ENCODE measurements at places on chromosomes 4 and X.
A peak's percentile ranks its signal among the peaks of the same experiment; 100 is the strongest.

GRCh38 chr4:139083607-139083955 lies 68.0 kb downstream of the NOCT start:
- peak; percentile 66 for DNase-seq

DNA sequence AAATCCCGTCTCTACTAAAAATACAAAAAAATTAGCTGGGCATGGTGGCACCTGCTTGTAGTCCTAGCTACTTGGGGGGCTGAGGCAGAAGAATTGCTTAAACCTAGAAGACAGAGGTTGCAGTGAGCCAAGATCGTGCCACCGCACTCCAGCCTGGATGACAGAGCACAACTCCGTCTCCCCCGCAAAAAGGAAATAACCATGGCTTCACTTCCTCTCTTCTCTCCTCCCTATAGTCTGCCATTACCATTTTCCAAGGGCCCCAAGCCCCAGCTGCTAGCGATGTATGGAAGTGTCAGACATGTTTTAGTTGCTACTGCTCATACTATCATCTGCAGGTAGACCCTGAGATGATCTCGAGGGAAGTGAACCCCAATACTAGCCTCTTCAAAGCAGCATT lies 177.3 kb upstream of the FAM9B start:
- DNase-seq: no peak

DNA sequence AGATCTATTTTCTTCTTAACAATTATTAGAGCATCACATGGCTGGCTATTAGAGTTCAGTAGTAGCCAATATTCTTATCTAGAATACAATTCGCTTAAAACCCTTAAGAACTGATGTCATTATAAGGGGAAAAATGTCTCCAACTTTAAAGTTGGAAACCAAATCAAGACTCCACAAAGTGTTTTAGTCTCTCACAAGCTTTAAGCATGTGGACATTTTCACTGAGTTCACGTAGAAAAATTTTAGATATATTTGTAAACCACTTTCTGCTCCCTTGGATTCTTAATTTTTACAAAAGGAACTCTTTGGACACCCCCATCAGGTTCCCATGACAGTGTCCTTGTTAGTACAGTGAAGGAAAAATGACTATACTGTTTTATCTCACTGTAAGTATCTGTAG lies 123.9 kb upstream of the NAP1L5 start:
- DNase-seq: no peak

- no peak for DNase-seq
Measured at GRCh38 chrX:105845631-105846030, 23.3 kb downstream of the NRK start.

- no peak for DNase-seq
Measured at GRCh38 chr4:57766341-57766740, 656.2 kb upstream of the IGFBP7 start.

DNA sequence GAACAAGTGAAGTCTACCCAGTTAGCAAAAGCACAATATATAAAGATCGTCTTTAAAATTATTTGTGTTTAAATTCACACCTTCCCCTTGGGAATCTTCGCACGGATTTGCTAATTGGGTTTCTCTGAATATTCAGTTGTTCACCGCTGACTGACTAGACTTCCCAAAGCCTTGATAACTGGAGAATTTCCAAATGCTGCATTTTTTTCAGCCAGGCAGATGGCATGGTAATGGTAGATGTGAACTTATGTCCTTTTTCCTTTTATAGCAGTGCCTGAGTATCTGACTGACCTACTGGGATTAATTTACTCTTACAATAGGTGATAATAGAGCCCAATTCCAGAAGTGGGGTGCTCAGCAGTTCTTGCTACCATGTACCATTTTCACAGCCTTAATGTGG lies 548.1 kb downstream of the PACRGL start:
- no peak for DNase-seq

DNA sequence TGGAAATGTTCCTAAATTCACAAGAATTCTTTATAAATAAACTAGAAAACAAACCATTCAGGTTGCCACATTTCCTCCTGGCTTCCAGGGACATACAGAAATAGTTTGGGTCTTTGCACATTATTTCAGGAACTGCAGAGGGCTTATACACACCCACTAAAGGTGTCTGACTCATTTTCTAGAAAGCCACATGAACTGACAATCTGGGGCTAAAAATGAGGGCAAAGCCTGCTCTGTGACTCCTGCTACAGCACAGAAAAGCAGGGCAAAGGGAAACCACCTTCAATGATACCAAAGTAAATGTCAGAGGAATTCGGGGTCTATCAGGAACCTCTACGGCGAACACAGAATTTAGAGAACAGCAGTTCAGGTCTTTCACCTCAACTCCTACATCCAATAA lies 112.2 kb upstream of the MAP3K15 start:
- DNase-seq: no peak

GRCh38 chrX:49995107-49995731 lies 72.8 kb downstream of the CLCN5 start:
- no peak for DNase-seq

GRCh38 chr4:113604955-113605354 lies 156.6 kb downstream of the CAMK2D start:
- DNase-seq: no peak

DNA sequence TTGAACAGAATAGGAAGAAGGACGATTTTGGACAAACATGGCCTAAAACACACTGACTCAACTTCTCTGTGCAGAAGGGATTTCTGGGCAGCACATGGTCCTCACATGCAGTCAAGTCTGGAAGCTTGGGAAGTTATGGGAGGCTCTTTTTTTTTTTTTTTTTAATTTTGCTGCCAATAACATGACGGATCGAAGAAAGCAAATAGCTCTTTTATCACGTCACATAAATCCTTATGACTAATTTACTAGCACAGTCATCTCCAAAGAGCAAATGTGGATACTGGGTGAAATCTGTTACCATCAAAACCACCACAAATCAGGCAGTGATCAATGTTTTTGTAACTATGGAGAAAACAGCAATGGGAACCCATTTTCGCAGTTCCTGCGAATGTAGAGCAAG lies 193.3 kb upstream of the FAM9B start:
- DNase-seq: no peak

- no peak for DNase-seq
Measured at GRCh38 chr4:169922632-169923276, 103.4 kb downstream of the MFAP3L start.

- no peak for DNase-seq
Measured at GRCh38 chr4:153539422-153539821, 73.3 kb downstream of the TMEM131L start.

GRCh38 chr4:38567457-38567856 lies 96.5 kb upstream of the KLF3 start:
- DNase-seq: no peak

DNA sequence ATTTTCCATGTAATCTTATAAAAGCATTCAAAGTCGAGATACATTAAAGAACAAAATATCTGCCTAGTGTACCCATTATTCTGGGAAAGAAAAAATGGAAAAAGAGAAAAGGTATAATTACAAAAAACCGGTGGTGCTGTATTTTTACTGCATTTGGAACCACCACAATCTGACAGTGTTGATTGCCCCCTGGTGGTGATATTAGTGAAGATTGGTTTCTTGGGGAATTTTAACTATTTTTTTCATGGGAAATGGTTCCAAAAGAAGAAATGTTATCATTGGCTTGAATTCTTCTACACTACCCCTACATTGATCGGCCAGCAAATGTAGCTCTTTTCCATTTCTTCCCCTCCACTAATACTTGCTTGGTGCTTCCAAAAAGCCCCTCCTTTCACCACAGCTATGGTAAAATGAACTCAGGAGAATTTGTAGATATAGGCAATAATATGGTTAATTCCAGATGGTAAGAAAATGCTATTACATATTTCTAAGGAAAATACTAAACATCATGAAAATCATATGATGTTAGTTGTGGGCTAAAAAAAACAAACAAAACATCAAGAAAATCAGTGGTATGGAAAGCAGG lies 50.0 kb downstream of the COX18 start:
- DNase-seq: no peak

GRCh38 chr4:83989835-83990234 lies 453.9 kb downstream of the GPAT3 start:
- no peak for DNase-seq

- no peak for DNase-seq
Measured at GRCh38 chr4:39606747-39607146, 31.9 kb downstream of the SMIM14 start.

GRCh38 chr4:38150766-38151165 lies 190.6 kb downstream of the PTTG2 start:
- no peak for DNase-seq

- DNase-seq: no peak
Measured at GRCh38 chr4:182616476-182616875, 300.7 kb downstream of the DCTD start.

GRCh38 chr4:91064157-91064853 lies 937.1 kb downstream of the CCSER1 start:
- peak; percentile 8 for DNase-seq

GRCh38 chr4:155433636-155434360 lies 57.0 kb upstream of the MAP9 start:
- DNase-seq: no peak

DNA sequence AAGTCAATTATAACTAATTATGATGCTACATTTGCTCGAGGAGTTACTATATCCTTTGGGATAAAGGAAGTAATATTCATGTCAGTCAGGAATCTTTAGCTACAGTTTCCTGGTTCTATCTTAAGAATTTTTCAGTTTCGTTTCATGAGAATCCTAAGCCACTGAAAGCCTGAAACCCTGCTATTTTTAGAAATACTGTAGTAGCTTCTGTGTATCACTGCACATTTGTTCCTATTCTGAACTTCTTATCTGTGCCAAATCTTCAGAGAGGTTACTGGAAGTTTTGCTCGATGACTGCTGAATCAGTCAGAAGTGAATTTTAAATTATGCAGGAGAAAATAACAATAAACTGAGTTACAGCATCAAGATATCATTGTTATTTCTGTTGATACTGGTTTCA lies 249.2 kb downstream of the TENM3 start:
- no peak for DNase-seq

DNA sequence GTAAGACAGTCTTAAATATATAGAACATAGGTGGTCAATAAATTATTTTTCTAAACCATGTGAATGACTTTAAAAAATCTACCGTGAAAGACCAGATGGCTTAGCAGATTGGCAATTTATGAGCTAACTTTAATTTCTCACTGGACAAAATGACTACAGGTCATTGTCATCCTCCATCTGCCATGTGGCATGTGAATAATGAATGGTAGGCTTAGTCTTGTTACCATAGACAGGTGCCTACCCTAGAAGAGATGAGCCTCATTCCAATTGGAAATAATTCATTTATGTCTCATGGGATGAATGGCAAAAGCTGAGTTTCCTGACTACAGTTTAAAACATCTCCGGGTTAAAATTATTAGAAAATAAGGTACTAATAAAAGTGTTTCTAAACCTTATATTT lies 1043.3 kb downstream of the FAT4 start:
- DNase-seq: no peak

- no peak for DNase-seq
Measured at GRCh38 chr4:145779319-145779801, 99.4 kb downstream of the C4orf51 start.

DNA sequence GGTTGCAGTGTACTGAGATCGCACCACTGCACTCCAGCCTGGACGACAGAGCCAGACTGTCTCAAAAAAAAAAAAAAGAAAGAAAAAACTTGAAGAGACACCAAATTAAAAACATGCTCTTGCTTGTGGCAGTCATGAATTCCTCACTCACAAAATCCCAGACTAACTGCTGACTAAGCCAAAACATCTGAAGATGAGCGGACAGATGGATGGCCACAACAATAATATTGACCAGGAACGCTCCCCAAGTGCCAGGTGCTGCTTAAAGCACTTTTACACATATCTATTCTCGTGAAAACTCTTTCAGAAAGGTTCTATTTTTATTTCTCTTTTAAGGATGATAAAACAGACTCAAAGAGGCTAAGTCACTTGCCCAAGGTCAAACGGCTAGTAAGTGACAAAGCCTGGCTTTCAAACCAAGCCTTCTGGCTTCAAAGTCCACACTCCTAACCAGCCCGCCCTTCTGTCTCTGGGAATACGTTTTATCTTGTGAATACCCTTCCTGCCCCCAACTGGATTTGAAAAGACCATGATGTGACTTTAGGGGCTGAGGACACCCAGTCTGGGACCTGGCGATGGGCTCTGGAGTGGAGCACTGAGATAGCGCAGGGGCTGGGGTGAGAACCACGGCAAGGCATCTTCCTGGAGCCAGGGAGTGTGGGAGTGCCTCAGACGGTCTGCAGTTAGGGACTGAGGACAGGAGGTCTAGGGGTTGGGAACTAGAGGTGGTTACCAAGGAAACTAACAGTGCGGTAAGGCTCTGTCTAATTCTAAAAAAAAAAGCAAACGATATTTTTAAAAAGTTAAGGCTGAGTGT lies 9.5 kb upstream of the CXCR3 start:
- DNase-seq: no peak

DNA sequence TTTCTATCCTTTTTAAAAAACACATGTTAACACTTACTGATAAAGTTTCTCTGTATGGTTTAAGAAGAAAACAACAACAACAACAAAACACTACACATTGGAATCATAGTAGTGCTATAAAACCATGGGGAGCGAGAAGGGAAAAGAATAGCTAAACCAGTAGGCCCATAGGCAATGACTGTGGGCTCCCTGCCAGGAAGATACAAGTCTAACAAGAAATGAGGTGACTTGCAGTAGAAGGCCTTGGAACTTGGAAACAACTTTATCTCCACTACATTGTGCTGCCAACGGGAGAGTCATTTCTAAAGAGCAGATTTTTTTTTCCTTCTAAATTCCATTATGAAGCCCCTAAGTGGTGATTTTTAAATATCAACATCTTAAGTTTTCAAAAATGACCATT lies 78.0 kb downstream of the GPC4 start:
- no peak for DNase-seq

DNA sequence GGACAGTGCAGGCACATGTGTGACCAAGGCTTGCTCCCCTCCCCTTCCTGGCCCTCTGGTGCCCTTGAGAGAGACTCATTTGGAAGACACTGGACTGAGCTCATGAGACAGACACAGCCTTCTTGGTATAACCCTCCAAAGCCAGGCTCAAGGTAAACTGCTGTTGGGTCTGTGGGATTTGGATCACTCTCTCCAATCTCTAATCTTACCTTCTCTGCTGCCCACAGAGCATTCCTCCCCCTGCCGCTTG lies 105.0 kb upstream of the MAMLD1 start:
- DNase-seq: no peak

GRCh38 chrX:1502241-1502640 lies 34.7 kb downstream of the P2RY8 start:
- no peak for DNase-seq

- DNase-seq: no peak
Measured at GRCh38 chrX:28205905-28206304, 224.7 kb upstream of the DCAF8L1 start.

DNA sequence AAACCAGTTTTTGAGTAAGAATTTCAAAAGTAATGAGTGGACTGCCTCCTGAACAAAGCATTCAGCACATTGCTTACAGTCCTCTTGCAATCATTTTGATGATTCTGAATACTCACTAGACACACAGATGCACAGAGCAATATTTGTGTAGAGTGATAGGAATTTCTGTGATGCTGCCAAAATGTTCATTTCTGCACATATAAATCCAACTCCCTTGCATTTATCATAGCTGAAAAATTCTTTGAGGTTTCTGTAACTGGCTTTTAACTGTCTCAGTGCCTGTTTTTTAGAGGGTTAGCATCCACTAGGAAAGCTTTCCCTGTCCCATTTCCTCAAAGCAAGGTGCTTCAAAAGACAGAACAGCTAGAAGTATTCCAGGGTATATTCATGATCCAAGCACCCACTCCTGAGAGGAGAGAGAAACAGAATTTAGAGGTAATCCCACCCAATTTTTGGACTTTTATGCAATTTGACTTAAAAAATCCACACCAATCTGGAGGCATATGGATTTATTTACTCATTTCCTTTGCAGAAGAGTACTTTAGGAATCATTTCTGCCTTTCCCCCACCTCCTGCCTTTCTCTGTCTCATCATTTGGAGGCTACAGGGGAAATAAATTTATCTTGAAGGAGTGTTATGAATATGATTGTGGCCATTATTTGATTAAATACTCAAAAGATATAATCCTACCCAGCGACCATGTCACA lies 234.5 kb upstream of the SLIT2 start:
- DNase-seq: no peak

Data from heart left ventricle (tissue), 16 donors.